Stromal cell of bone marrow (primary cell): ENCODE measurements at places on chromosomes 1 and 21.

DNA sequence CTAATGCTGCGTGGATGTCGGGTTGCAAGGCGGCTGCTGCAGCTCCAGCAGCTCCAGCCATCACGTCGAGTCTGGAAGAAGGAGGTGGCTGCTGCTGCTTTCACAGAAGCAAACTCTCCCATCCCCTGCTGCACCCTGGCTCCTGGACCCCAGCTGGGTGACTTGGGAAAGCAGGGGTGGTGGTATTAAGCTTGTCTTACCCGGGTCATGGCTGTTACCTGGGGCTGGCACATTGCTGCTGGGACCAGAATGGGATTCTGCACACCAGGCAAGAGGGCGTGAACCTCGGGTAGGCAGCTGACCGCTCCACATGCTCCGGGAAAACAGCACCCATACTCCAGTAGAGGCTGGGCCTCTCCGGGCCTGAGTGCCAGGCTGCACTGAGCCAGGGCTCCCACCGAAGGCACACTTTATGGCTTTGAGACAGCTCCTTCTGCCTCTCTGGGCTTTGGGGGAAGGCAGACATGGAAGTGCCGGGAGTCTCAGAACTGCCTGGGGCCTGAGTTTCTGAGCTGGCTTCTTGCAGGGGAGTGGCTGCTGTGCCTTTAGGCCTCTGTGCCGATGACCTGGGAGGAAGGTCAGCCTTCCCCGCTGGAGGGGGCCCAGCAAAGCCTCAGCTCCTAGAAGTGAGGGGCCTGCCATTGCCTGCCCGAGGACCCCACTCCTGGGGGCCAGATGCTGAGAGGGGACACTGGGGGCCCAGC is 1.2 kb downstream of the SMIM1 start:
- no peak for DNase-seq

DNA sequence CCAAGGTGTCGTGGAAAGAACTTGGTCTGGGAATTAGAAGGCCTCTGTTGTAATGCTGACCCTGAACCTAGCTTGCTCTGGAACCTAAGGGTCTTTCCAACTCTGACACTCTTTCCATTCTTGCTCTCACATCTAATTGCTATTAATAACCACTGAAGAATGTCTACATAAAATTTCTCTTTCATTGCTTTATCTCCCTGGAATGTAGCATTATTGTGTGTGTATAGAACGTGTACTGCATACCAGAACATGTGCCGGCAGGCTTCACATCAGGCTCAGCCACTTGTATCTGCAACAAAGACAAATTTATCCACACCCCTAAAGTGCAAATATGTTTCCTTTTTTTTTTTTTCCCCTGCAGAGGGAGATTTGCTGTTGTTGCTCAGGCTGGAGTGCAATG is 13.9 kb upstream of the LAX1 start:
- no peak for DNase-seq

DNA sequence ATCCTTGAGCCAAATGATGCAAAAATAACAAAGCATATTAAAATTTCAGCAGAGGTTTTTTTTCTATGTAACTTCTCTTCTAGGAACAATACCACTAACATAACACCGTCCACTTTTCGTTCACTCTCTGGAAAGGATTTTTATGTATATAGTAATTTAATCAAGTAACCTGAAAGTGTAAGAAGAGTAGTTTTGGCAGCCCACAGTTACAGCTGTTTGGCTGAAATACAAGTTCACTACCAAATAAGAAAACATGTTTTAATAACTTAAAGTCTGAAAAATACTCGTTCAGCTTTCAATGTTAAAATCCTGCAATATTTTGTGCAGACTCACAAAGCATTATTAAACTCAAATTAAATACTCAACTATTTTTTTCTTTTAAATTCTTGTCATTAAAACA is 896.8 kb upstream of the ADGRL4 start:
- no peak for DNase-seq

DNA sequence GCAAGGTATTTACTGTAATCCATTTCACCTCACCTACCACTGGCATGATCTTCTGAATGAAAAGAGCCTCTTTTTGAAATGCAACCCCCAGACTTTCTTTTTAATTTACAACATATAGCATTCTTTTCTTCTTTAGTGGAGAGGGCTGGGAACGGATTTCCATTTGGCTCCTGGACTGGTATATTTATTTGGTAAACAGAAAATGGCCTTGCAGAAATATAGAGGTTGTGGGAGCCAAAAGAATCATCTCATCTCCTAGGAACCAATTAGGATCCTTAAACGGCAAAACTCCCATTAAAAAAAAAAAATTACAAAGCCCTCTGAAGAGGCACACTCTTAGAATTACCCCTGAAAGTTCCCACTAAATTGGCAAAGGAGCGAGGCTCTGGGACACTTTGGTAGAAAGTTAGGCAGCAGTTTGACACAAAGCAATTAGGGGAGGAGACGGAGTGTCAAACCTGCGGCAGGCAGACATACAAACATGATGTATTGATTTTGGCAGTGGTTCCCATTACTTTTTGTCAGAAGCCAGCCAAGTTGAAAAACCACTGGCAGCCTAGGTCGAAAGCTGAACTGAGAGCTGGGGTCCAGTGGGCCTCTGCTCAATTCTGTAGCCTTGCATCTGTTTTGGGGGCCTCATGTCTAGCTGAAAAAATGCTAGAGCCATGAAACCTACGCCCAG is 135.1 kb upstream of the MAGI3 start:
- no peak for DNase-seq

DNA sequence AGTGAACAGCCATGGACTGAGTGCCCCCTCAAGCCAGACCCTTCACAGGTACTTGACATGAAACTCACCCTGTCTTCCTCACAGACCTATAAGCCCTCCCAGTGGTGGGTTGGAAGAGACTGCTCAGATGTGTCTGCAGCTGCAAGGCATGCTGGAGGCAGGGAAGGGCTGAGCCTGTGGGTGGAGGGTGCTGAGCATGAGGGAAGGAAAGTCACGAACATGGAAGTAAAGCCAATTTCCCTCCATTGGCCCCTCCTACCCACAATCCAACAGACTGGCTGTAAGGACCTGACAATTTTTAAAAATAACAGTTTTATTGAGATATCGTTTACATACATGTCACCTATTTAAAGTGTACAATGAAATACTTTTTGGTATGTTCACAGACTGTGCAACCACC is 44.1 kb downstream of the RCSD1 start:
- no peak for DNase-seq

DNA sequence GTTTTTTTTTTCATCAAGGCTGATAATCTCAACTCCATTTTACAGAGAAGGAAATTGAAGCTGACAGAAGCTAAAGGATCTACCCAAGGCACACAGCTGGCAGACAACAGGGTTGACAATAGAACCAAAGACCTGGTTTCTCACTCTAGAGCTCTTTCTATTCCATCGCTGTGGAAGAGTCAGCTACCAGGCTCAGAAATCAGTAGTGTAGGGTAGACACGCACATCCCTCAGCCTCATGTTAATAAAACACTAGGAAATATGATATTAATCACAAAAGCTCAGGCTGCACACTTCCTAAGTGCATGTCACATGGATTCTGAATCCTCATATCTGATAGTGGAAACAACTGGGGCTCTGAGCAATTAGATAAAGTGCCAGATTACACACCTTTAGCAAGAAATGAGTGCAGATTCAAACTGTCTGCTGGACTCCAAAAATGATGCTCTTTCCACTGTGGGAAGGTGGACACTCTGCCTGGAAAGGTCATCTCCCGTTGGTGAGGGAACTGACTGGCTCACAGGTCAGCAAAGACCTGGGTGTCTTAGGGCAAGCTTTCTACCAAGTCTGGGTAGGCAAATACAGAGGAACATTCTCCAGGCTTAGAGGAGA is 139.1 kb downstream of the TGFBR3 start:
- DNase-seq: no peak

DNA sequence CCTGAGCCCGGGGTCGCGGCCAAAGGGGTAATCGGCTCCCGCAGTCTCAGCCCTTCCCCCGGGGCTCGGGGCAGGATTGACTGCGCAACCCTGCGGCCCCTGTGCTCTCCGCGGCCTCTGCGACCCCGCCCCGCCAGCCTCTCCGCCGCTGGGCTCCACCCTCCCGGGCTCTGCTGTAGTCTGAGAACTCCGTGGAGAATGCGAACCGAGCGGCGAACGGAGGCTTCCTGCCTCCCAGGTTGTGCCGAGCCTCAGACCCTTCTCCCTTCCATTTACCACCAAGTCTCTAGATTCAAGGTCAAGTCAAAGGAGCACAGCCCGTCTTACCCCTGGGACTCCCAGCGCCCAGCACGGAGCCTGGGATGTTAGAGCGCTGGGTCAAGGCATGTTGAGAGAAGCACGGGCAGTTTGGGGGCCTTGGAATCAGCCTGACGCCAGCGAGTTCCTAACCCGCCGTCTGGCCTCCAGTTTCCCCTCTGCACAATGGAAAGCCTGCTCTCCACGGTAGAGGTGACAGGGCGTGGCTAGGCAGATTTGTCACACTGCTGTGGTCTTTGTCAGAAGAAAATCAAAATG is 3.0 kb downstream of the ATP2B4 start:
- DNase-seq: no peak

- DNase-seq: no peak
Measured at GRCh38 chr1:177969825-177970371, at the start of gene SEC16B. TSS of gene SEC16B (minus strand) at chr1:177970058. CDS start at chr1:177967981, 2,077 bp downstream.
